RWPE2 (cell line): ENCODE measurements at places on chromosomes 3 and 15.

- no peak overlapping the region for H3K4me3 ChIP-seq
- H3K36me3 ChIP-seq, result 0 out of 2 replicates have a peak, but pooled peaks cover 4% of the 10 kb centered on the region
- no peak for DNase-seq
- peaks cover 4% of the 10 kb centered on the region for H3K4me1 ChIP-seq
- no peak overlapping the region for H3K27ac ChIP-seq
These were observed 990.5 kb downstream of the OTOL1 start for GRCh38 chr3:162487138-162487537.

DNA sequence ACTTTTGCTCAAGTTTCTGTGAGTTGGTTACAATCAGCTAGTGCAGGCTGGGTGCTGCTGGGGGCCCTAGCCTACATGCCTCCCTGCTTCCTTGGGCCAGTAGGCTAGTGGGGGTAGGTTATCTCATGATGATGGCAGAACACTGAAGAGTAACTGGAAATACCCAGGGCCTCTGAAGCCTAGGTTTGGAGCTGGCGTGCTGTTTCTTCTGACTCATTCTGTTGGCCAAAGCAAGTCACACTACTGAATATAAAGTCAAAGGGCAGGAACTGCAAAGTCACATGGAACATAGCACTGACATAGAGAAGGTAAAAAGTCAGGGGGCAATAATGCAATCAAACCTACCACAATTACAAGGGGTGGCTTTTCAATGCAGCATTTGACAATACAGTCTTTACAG, 34.5 kb downstream of the RASGRP1 start:
- H3K36me3 ChIP-seq, result no peaks in the 10 kb centered on the region
- H3K27me3 ChIP-seq, result no peaks in the 10 kb centered on the region
- H3K27ac ChIP-seq, result no peak overlapping the region
- H3K4me3 ChIP-seq, result no peak overlapping the region
- no peak for DNase-seq

- H3K27me3 ChIP-seq, result no peaks in the 10 kb centered on the region
- DNase-seq, result no peak
- H3K4me1 ChIP-seq, result peaks cover 5% of the 10 kb centered on the region
These were observed 14.1 kb downstream of the FYCO1 start for GRCh38 chr3:45981346-45982074.

DNA sequence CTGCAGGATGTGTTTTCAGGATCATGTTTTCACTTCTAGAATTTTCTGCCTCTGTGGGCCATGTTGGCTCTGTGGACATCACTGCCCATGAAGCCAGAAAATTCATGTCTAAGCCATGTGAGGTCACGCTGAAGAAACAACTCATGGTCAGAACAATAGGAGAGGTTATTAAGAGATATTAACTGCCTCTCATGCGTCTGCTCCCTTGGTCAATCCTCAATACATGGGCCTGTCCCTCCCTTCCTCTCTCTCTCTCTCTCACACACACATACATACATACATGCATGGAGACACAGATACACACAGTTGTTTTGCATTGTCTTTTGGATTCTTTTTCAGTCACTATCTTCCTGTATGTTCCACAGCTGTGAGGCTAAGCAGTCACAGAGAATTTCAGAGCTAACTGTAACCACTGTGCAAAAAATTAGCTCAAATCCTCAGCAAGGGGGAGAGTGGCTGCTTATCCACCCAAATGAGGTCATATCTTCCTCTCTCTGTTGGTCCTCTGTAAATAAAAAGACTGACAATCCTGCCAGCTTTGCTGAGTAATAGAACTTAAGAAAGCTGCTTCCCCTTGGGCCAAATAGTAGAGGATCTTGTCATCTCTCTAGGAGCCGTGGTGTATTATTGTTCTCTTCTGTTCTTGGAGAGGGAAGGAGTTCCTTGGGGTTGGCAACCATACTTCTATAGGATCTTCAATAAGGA, 45.6 kb downstream of the LRTM1 start:
- no peaks in the 10 kb centered on the region for H3K27me3 ChIP-seq
- no peak overlapping the region for H3K4me3 ChIP-seq
- DNase-seq, result no peak
- H3K4me1 ChIP-seq, result peaks cover 12% of the 10 kb centered on the region

GRCh38 chr3:139527265-139527664, 12.3 kb downstream of the RBP1 start:
- no peak overlapping the region for H3K27ac ChIP-seq
- no peak for DNase-seq
- no peaks in the 10 kb centered on the region for H3K36me3 ChIP-seq

GRCh38 chr15:40807888-40808461, 702 bp upstream of the DNAJC17 start:
- peak overlapping the region; percentile 77 for H3K4me3 ChIP-seq
- no peak for DNase-seq
- peak overlapping the region; percentile 76 for H3K27ac ChIP-seq

GRCh38 chr3:134449277-134449676, 36.5 kb downstream of the ANAPC13 start:
- no peak for DNase-seq
- H3K4me3 ChIP-seq, result no peak overlapping the region
- H3K36me3 ChIP-seq, result no peaks in the 10 kb centered on the region
- H3K27me3 ChIP-seq, result no peaks in the 10 kb centered on the region
- no peak overlapping the region for H3K27ac ChIP-seq

GRCh38 chr15:99931703-99932603, 198.7 kb upstream of the LYSMD4 start:
- no peaks in the 10 kb centered on the region for H3K27me3 ChIP-seq
- no peak overlapping the region for H3K27ac ChIP-seq
- DNase-seq, result no peak
- H3K4me1 ChIP-seq, result peaks cover 8% of the 10 kb centered on the region

DNA sequence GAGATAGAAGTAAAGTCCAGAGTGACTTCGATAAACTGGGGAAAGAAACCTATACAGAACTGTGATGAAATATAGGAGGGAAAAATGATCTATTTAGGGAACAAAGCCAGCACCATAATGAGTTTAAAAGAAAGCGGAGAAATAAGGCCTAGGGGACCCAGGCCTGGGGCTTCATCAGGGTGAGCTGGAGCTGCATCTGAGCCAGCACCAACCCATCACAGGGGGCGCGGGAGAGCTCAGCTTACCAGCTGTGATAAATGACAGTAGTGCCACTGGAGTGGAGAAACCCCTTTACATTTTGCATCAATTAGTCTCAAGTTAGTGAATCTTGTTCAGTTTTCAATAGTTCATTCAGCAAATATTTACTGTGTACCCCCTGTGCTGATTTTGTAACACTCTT, 21.3 kb downstream of the PODXL2 start:
- DNase-seq, result no peak
- H3K36me3 ChIP-seq, result no peaks in the 10 kb centered on the region
- H3K27me3 ChIP-seq, result no peaks in the 10 kb centered on the region
- no peaks in the 10 kb centered on the region for H3K4me1 ChIP-seq
- H3K4me3 ChIP-seq, result no peak overlapping the region
